ENCODE measurements at places on chromosomes 7 and 10. TPM values are rescaled to one million over a fixed set of nuclear protein-coding genes. Genes with fewer than 3 reads are reported as not detected.
A peak's percentile ranks its signal among the peaks of the same experiment; 100 is the strongest.

The AS3MT gene
- 1.5 TPM for total RNA-seq

The TMEM213 gene
- not detected for total RNA-seq

The TUBAL3 gene
- not detected for total RNA-seq

GRCh38 chr7:51034521-51035264, 252.0 kb upstream of the GRB10 start:
- no peak overlapping the region for H3K27ac ChIP-seq
- H3K27me3 ChIP-seq, result no peaks in the 10 kb centered on the region
- H3K36me3 ChIP-seq, result no peaks in the 10 kb centered on the region
- H3K4me1 ChIP-seq, result no peaks in the 10 kb centered on the region
- no peak overlapping the region for H3K4me3 ChIP-seq

GRCh38 chr10:17225808-17226207, 2.2 kb upstream of the VIM start:
- H3K36me3 ChIP-seq, result peaks cover 5% of the 10 kb centered on the region
- H3K27ac ChIP-seq, result no peak overlapping the region
- H3K27me3 ChIP-seq, result peaks cover 1% of the 10 kb centered on the region
- H3K4me3 ChIP-seq, result no peak overlapping the region
- H3K4me1 ChIP-seq, result peaks cover 28% of the 10 kb centered on the region
- DNase-seq, result no peak

GRCh38 chr7:22435720-22436119, 64.3 kb downstream of the STEAP1B start:
- H3K27me3 ChIP-seq, result peaks cover 12% of the 10 kb centered on the region
- no peak for DNase-seq
- no peak overlapping the region for H3K4me3 ChIP-seq
- H3K36me3 ChIP-seq, result no peaks in the 10 kb centered on the region
- no peak overlapping the region for H3K27ac ChIP-seq
- H3K4me1 ChIP-seq, result peaks cover 2% of the 10 kb centered on the region

DNA sequence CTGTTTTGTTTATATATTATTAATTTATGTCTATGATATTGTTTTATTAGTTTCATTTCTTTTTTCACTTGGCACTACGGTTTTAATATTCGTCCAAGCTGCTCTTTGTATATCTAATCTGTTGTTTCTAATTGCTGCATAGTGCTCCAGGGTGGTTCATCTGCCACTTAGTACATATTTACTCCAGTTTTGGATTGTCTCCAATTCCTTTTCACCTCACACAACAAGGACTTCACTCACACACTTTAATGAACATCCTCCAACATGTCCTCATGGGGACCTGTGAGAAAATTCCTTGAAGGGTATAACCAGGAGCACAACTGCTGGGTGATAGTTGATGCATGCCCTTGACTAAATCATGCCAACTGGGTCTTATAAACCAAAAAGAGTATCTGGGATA, 14.1 kb upstream of the NOC3L start:
- no peak for DNase-seq
- H3K4me1 ChIP-seq, result no peaks in the 10 kb centered on the region

- peaks cover 7% of the 10 kb centered on the region for H3K27me3 ChIP-seq
- DNase-seq, result peak; percentile 80
- H3K27ac ChIP-seq, result peak overlapping the region; percentile 67
- no peaks in the 10 kb centered on the region for H3K36me3 ChIP-seq
- H3K4me3 ChIP-seq, result peak overlapping the region; percentile 40
These were observed 50.6 kb upstream of the ITGB1 start for GRCh38 chr10:33008499-33009243.

GRCh38 chr10:92418891-92419290, 127.9 kb downstream of the MARCHF5 start:
- no peak overlapping the region for H3K27ac ChIP-seq
- no peak for DNase-seq
- H3K27me3 ChIP-seq, result peaks cover 42% of the 10 kb centered on the region
- H3K36me3 ChIP-seq, result no peaks in the 10 kb centered on the region

- H3K4me3 ChIP-seq, result no peak overlapping the region
- no peaks in the 10 kb centered on the region for H3K4me1 ChIP-seq
- DNase-seq, result no peak
These were observed 285.1 kb upstream of the PFKP start for GRCh38 chr10:2782265-2782664.

DNA sequence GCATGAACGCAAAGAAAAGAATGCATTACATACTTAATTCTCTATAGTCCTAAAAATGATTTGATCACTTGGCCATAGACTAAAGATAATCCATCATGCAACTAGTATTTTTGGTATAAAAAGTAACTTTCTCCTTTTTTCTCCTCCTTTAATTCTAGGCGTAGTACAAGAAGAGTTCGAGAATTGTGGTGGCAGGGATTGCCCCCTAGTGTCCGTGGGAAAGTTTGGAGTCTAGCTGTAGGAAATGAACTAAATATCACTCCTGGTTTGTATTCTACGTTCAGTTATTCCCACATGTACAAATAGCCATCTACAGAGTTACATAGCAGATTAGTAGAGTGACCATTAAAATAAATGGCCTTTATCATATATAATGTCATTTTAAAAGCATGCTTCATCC, 45.5 kb upstream of the HELLS start:
- no peaks in the 10 kb centered on the region for H3K27me3 ChIP-seq
- DNase-seq, result no peak
- H3K27ac ChIP-seq, result no peak overlapping the region
- H3K36me3 ChIP-seq, result no peaks in the 10 kb centered on the region
- H3K4me3 ChIP-seq, result no peak overlapping the region

GRCh38 chr10:103665162-103665889, 171.8 kb downstream of the NEURL1 start:
- no peak overlapping the region for H3K4me3 ChIP-seq
- no peaks in the 10 kb centered on the region for H3K27me3 ChIP-seq
- H3K4me1 ChIP-seq, result peaks cover 11% of the 10 kb centered on the region
- H3K27ac ChIP-seq, result no peak overlapping the region
- no peaks in the 10 kb centered on the region for H3K36me3 ChIP-seq
- no peak for DNase-seq

GRCh38 chr7:106887421-106887820, 22.3 kb downstream of the PIK3CG start:
- no peak overlapping the region for H3K4me3 ChIP-seq
- DNase-seq, result no peak
- H3K4me1 ChIP-seq, result peaks cover 16% of the 10 kb centered on the region
- H3K36me3 ChIP-seq, result peaks cover 59% of the 10 kb centered on the region

- DNase-seq, result no peak
- H3K36me3 ChIP-seq, result no peaks in the 10 kb centered on the region
- H3K4me3 ChIP-seq, result no peak overlapping the region
These were observed 15.9 kb downstream of the VIPR2 start for GRCh38 chr7:159128767-159129166.

Data from activated CD4-positive, alpha-beta T cell treated with anti-CD3 and anti-CD28 coated beads for 36 hours (primary cell).